ENCODE measurements at places on chromosomes 2 and 18.

DNA sequence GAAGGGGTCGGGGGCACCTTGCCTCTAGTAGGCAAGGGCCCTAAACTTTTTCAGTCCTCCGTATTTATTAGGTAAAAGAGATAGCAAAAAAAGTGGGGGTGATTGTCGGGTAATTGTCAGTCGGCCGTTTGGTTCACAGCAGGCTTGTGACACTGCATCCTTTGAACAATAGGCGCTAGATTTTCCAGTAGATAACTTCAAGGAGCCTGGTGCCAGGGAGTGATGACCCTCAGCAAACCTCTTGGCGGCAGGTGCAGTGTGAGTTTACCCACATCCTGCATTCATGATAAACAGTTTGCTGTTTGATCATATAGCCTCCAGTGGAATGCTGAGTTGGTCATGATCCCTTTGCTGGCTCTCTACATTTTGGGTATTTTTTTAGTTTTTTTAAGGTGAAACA is 22.9 kb downstream of the SERPINB8 start:
- DNase-seq = no peak

GRCh38 chr2:15640261-15640711 is 48.6 kb downstream of the DDX1 start:
- DNase-seq = no peak

- no peak for DNase-seq
Measured at GRCh38 chr2:223069988-223070387, 18.0 kb downstream of the KCNE4 start.

GRCh38 chr2:46711156-46711555 is 204.4 kb downstream of the MCFD2 start:
- DNase-seq = no peak

DNA sequence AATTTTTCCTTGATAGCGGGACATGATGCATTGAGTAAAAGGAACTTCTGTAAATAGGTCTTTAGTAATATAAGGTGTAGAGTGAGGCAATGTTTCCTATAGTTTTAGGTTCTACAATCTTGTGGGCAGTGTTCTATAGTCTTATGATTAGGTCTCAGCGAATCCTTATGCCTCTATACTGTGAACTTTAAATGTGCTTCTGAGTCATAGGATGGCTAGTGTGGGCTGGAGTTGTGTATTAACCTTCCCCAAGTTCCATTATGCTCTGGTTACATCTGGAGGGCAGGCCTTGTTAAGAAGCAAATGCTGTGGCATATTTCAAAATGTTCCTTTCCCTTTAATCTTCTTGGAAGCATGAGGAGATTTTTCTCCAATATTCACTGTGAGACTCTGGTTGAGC is 73.5 kb downstream of the ROCK2 start:
- no peak for DNase-seq

DNA sequence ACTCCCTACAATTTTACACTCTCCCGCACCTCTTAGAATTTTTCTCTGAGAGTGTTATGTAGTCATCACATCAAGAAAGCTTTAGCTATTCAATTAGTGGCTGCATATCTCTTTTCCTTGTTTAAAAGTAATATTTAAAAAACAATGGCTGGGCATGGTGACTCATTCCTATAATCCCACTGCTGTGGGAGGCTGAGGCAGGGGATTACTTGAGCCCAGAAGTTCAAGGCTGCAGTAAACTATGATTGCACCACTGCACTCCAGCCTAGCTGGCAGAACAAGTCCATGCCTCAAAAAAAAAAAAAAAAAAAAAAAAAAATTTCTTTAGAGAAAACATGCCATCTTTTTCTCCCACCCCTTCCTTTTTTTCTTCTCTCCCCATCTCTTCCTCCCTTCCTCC is 44.3 kb downstream of the AQP4 start:
- DNase-seq = no peak

GRCh38 chr18:37532917-37533316 is 32.7 kb downstream of the CELF4 start:
- no peak for DNase-seq

DNA sequence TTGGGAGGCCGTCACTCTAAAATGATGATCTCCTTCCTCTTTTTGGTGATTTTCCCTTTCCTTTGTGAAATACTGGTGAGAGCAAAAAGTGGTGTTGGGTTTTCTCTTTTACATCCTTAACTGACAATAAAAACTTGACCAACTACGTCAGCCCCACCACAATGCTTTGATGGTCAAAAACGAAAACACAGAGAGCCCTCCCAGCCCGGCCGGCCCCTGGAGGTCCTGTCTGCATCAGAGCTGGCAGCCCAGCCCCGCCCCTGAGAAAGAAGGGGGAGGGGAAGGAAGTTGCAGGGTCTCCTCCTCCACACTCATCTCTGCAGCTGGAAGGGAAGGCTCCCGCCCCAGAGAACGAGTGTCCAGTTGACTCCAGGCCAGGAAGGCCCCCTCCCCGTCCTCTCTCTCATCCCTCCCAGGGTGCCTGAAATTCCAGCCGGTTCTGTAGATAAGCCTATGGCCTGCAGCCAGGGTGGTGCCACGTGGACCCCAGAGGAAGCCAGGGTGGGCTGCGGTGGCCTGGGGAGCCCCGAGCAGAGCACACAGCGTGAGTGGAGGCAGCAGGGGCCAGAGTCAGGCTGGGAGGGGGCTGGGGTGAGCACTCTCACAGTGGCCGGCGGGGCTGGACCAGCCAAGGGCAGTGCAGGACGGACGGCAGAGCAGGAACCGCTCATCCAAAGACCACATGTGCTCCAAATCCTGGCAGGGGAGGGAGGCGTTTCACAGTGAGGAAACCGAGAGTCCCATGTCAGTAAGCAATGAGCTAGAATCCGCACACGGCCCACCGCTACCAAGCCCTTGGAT is 19.8 kb downstream of the BIN1 start:
- DNase-seq = no peak

Measured in T-helper 1 cell (primary cell).